Aortic smooth muscle cell (primary cell): ENCODE measurements at places on chromosomes 16 and 17. TPM values are rescaled to one million over a fixed set of nuclear protein-coding genes. Genes with fewer than 3 reads are reported as not detected.

The GAST gene
- total RNA-seq, result not detected in 2 replicates

The HSD11B2 gene
- not detected in 2 replicates for total RNA-seq

The TRPV3 gene
- 0.53 and 0.68 TPM in 2 replicates for total RNA-seq

The SMTNL2 gene
- total RNA-seq, result not detected in 2 replicates

The RRAD gene
- 3.2 and 7.7 TPM in 2 replicates for total RNA-seq

The AOC3 gene
- total RNA-seq, result 0.26 and 0.44 TPM in 2 replicates

The ORC6 gene
- total RNA-seq, result 5.8 and 10.8 TPM in 2 replicates

The PPL gene
- 12.2 and 15.2 TPM in 2 replicates for total RNA-seq

The CES3 gene
- total RNA-seq, result 0.13 and 0.56 TPM in 2 replicates

The DNASE1L2 gene
- 0.31 and 1.1 TPM in 2 replicates for total RNA-seq

The APOH gene
- not detected in 2 replicates for total RNA-seq

The APRT gene
- total RNA-seq, result 64.6 and 70.0 TPM in 2 replicates

The TVP23A gene
- 0.19 TPM in 1 of 2 replicates, not detected in the other for total RNA-seq

The PRR29 gene
- total RNA-seq, result 1.5 and 2.5 TPM in 2 replicates

The TSPAN10 gene
- 0.81 and 1.1 TPM in 2 replicates for total RNA-seq

The CD7 gene
- total RNA-seq, result not detected in 2 replicates

The SGSM2 gene
- 32.7 and 35.0 TPM in 2 replicates for total RNA-seq

The HOXB5 gene
- total RNA-seq, result not detected in 2 replicates

The PRRT2 gene
- total RNA-seq, result 0.26 and 0.56 TPM in 2 replicates

The MT3 gene
- total RNA-seq, result not detected in 2 replicates

The TP53TG3B gene
- total RNA-seq, result not detected in 2 replicates
